Testis (tissue), 5 donors: ENCODE measurements at places on chromosomes 1 and 21. TPM values are rescaled to one million over a fixed set of nuclear protein-coding genes. Genes with fewer than 3 reads are reported as not detected.

The CLDN8 gene
- total RNA-seq, result not detected

The HES2 gene
- total RNA-seq, result 5.0 TPM

The ESPN gene
- 396 TPM for total RNA-seq

The S100A4 gene
- total RNA-seq, result 23.8 TPM

The ST6GALNAC3 gene
- 0.74 TPM for total RNA-seq

The FMO2 gene
- 3.4 TPM for total RNA-seq

The CR1L gene
- not detected for total RNA-seq

The HLX gene
- 5.3 TPM for total RNA-seq

The TDRD5 gene
- total RNA-seq, result 30.5 TPM

The CLIC6 gene
- total RNA-seq, result 0.37 TPM
